Stimulated activated CD4-positive, alpha-beta T cell treated with anti-CD3 and anti-CD28 coated beads, Interleukin-1b, Interleukin-23, amount 100 ng/mL, for 24 hours (primary cell): ENCODE measurements at places on chromosomes 16 and 17.

DNA sequence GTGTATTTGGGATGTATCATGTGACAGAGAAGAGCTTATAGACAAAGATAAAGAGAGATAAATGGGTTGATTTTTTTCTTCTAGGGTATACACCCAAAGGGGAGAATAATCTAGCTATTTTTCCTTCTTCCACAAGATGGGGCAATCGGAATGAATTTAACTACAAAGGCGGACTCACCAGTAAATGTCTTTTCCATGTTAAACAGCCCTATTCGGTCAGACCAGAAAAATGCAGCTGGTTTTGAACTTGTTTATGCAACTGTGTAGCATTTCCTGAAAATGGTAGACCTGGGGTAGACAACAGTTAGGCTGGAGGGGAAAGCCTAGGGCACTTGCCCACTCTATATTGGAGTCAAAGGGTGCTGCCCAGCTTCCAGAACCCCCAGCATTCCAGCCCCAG is 477.1 kb downstream of the TOX3 start:
- no peak for DNase-seq

GRCh38 chr16:85369741-85370528 is 243.2 kb upstream of the GSE1 start:
- no peak for DNase-seq

DNA sequence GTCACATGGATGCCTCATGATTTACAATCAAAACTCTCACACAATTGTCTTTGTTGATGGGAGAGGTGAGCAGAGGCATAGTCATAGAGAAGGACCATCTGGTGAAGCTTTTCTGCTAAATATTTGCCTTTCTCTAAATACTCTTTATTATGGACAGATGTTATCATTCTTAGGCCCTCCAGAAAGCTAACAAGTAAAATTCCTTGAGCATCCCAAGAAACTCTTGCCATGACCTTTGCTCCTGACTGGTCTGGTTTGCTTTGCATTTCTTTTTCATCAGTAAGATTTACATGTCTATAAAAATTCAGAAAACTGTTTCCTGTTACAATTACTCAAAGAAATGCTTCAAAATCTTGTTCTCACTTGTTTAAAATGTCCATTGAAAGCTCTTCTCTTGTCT is 1336.6 kb upstream of the CDH8 start:
- no peak for DNase-seq

DNA sequence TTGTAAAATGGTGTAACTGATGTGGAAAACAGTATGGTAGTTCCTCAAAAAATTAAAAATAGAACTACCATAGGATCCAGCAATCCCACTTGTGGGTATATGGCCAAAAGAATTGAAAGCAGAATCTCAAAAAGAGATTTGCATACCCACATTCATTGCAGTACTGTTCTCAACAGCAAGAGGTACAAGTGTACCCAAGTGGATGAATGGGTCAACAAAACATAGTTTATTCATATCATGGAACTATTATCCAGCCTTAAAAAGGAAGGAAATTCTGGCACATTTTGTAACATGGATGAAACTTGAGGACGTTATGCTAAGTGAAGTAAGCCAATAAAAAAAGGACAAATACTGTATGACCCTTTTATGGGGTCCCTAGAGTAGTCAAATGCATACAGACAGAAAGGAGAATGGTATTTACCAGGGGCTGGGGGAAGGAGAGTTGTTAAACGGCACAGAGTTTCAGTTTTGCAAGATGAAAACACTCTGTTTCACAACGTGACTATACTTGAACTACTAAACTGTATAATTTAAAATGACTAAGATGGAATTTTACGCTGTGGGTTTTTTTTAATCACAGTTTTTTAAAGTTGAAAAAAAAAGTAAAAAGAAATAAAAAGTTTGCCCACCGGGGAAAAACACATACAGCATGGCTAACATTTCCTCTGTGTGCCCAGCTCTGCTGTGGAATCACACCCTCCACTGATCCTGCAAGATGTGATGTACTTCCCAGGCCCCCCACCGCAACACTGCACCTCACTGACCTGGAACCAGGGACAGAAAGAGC is 6.1 kb downstream of the TVP23A start:
- no peak for DNase-seq

GRCh38 chr17:71613996-71614395 is 506.8 kb upstream of the SOX9 start:
- DNase-seq: no peak
